NCI-H1048 (cell line): ENCODE measurements at places on chromosomes 1 and 21.

GRCh38 chr1:44693159-44693558 lies 18.6 kb downstream of the ARMH1 start:
- DNase-seq, result no peak

GRCh38 chr1:247298701-247299100 lies 33.0 kb downstream of the ZNF496 start:
- DNase-seq, result no peak

GRCh38 chr1:19872190-19872589 lies 10.0 kb upstream of the OTUD3 start:
- no peak for DNase-seq

GRCh38 chr1:25987951-25988350 lies 9.9 kb downstream of the PAFAH2 start:
- no peak for DNase-seq

- no peak for DNase-seq
Measured at GRCh38 chr1:41560931-41561330, 76.4 kb upstream of the EDN2 start.

DNA sequence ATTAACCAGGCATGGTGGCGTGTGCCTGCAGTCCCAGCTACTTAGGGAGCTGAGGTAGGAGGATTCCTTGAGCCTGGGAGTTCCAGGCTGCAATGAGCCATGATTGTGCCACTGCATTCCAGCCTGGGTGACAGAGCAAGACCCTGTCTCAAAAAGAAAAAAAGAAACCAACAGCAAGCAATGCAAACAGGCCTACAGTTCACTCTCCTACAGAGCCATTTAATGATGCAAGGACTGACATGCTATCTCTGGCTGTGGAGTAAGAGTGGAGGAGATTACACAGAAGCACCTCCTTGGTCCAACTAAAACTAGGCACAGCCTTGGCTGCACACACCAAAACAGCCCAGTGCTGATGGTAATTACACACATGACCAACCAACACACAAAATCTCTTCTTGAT lies 127.5 kb upstream of the SOD1 start:
- no peak for DNase-seq

GRCh38 chr1:162568802-162569201 lies 7.3 kb downstream of the UAP1 start:
- DNase-seq, result no peak

- DNase-seq, result no peak
Measured at GRCh38 chr1:10192263-10192662, 18.1 kb upstream of the KIF1B start.

GRCh38 chr1:62573675-62574074 lies 23.6 kb upstream of the ANGPTL3 start:
- no peak for DNase-seq

GRCh38 chr21:32413697-32414578 lies 1.4 kb downstream of the EVA1C start:
- no peak for DNase-seq

DNA sequence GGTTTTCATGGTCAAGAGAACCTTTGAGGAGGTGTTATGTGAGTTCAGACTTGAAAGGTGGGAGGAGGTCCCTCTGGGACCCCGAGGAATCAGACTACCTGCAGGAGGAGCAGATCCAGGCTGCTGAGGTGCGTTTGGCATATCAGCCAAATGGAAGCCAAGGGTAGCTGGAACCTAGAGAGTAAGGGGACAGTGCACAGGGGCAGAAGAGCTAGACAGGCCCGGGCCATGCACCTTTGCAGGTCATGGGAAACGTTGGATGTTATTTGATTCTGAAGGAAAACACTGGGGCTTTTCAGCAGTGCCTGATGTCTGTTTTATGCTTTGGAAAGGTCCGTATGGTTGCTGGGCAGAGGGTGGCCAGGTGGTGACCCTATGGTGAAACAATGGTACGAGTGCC lies 169.2 kb downstream of the PGBD5 start:
- DNase-seq, result no peak

DNA sequence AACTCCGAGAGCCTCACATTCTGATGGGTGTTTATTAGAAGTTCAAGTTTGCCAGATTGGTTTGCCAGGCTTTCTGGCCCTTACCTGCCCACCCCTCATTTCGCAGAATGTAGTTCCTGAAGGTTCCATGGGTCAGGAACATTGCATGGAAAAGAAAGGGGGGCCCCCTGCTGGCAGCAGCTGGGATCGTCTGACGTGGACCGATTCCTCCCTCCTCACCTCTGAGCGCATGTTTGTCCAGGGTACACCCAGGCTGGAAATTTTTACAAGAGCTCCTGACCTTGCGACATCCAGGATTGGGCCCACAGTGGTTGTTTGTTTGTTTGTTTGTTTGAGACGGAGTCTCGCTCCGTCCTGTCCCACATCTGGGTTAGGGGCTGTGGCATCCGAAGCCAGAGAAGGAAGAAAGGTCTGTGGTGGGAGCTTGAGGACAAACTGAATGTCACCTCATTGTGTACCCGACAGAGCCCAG lies 126.0 kb upstream of the TMEM51 start:
- no peak for DNase-seq

DNA sequence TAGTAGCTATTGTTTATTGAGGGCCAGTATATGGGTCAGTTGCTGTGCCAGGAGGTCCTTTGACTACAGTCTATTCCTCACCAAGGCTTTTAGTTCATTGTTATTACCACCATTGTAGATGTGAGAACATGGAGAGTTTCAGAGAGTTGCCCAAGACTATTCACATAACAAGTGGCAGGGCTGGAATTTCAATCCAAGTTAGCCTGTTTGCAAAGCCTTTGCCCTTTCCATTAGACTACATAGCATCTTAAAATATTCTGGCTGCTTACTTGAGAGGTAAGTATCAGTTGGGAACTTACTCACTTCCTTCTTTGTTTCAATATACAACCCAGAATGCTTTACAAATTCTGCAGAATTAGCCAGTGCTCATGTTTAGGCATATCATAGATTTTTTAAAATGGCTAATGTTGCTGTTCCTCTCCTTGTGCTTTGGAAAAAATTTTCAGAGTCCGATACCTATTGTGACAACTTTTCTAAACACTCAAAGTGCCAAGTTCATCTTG lies 141.2 kb downstream of the FGGY start:
- DNase-seq, result no peak

DNA sequence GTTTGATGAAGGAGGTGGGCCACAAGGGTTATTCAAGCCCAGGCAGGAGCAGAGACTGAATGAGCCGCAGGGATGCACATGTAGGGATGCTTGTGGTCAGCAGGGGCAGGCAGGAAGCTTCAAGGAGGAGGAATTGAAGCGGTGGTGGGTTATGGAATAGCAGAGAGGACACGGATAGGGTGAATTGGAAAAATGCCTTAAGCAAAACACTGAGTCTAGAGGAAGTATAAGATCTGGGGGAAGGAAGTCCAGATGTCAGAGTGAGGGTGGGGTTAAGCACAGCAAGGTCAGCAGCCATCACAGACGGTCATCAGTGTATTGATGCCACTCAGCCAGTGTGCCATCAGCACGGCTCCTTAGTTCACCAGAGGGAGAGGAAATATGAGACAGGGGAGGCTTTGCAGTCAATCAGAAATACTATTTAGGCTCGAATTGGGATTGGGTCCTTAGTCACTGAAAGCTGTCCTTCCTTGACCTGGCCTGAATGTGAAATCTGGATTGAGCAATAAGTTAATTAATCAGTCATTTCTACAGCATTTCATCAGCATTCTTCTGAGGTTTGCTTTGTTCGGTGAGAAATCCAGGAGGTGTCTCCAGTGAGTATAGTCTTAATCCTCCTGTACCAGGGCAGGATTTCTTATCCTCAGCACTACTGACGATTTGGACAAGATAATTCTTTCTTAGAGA lies 6.0 kb upstream of the LCE1F start:
- no peak for DNase-seq

- DNase-seq, result no peak
Measured at GRCh38 chr1:180236698-180237509, 6.8 kb downstream of the LHX4 start.

GRCh38 chr1:92043621-92044020 lies 13.8 kb downstream of the EPHX4 start:
- no peak for DNase-seq

DNA sequence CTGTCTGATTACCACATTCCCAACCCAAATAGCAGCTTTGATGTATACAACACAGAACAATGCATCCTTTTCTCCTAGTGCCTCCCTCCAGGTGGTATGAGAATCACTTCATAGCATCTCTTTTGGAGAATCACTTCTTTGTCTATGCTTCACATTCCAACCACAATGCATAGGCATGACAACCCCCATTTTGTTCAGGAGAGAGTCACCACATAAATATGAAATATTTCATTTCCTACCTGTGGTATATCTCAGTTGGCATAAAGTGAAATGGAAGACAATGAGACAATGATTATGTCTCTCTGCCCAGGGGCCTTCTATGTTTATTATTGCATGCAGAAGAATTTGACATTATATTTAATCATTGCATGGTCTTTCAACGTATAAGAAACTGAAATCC lies 112.2 kb downstream of the BRINP2 start:
- DNase-seq, result no peak

DNA sequence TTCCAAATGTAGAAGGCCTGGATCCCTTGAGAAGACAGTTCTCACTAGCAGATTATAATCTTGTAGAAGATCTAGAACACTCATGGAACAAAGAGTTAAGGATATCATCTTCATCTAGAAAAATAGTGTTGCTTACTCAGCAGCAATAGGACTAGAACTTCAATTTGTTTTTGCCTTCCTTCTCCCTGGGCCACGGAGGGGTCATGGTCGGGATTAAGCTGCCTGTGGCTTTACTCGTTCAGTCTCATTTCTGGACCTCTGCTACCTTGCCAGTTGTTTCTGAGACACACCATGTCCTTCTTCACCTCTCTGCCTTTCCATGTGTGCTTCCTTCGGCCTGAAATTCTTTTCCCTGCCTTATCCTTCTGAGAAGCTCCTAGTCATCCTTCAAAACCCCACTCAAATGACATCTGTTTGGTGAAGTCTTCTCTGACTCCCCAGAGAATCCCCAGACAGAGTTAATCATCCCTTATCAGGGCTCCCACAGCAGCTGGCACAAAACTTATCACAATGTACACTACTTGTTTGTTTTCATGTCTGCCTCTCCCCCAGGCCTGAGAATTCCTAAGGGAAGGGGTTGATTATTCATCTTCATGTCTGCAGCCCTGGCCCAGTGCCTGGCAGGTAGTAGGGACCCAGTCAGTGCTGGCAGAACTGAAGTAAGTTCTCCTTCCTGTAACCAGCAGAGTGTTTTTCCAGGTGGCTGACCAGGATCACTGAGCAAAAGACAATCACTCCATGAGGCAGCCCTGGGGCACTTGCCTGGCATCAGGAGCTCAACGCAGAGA lies 15.5 kb upstream of the SNX27 start:
- DNase-seq, result no peak
